NCI-H2227 treated with DMSO at 0.1 percent for 48 hours (cell line): ENCODE measurements at places on chromosomes 5 and 9.

GRCh38 chr9:134592819-134593200, 48.8 kb upstream of the COL5A1 start:
- DNase-seq = no peak

GRCh38 chr5:154642499-154643245, 112.5 kb upstream of the LARP1 start:
- no peak for DNase-seq

DNA sequence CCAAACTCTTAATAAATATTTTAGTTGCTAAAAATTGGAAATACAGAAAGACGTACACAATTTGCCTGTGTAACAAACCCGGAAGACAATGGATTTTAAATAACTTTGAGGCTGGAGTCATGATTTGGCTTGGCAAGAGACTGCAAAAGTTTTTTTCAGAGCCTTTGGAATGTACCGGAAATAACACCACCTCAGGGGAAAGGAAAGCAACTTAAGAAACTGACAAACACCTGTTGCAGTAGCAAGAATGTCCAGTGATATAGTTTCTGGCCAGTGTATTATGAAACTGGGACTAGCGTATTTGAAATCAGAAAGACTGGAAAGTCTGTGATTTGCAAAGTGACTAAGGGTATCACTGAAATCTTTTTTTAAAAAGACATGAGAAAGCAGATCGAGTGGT, 842 bp downstream of the MUSK start:
- no peak for DNase-seq

DNA sequence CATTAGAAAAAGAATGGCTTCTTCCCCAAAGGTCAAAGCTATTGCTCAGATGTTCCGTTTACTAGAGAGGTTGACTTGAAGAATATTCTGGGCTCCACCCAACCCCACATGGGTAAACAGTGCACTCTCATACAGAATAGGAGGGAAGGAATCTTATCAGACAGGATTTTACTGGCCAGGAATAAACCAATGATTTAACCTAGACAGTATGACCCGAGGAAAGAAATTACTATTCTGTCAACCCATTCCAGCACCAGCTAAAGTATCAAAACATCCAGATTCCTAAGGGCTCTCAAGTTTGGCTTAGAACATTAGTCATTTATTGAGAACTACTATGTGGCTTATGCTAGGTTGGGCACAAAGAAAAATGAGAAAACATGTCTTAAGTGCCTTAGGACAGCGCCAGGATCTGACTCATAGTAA, 493.6 kb upstream of the KLF4 start:
- DNase-seq = no peak

- no peak for DNase-seq
Observed at GRCh38 chr9:102237094-102237493, 498.6 kb upstream of the GRIN3A start.

GRCh38 chr5:43413966-43414365, 1.8 kb upstream of the CCL28 start:
- no peak for DNase-seq

GRCh38 chr9:125861405-125862058, 114.4 kb downstream of the PBX3 start:
- no peak for DNase-seq

DNA sequence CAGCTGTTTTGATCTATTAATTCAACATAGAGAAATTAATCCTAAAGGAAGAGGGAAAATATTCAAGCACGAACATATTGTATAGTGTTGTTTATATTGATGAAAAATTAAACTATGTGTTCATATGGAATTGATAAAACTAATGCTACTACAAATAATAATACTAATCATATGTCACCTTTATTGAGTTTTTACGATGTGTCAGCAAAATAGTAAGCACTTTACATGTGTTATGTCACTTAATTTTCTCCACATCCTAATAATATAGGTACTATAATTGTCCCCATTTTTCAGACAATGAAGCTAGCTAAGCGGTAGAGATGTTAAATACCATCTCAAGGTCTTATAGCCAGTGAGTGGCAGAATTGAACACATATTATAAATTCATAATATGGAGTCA, 2008.5 kb upstream of the WWC1 start:
- DNase-seq = no peak

- DNase-seq = no peak
Observed at GRCh38 chr5:28880936-28881335, 1842.5 kb upstream of the CDH9 start.

- DNase-seq = no peak
Observed at GRCh38 chr9:87656485-87656884, 69.4 kb upstream of the CTSL start.

DNA sequence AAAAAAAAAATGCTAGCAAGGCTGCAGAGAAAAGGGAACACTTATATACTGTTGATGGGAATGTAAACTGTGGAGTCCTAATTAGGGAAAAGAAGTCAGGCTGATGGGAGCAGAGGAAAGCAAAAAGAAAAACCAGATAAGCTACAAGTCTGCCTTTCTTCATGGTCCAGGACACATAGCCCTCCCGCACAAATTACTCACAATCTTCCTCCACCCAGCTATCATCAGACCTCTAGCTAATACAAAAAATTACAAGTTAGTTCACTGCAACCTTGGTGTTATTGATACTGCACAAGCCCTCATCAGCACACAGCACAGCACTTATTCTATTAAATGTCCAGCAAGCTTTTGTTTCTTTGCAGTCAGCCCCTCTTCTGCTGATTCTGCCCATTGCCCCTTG, 186.0 kb upstream of the ADRA1B start:
- DNase-seq = no peak

- DNase-seq = no peak
Observed at GRCh38 chr9:129934041-129934591, 98.9 kb downstream of the USP20 start.

GRCh38 chr9:127505396-127506116, 54.2 kb downstream of the LRSAM1 start:
- no peak for DNase-seq

DNA sequence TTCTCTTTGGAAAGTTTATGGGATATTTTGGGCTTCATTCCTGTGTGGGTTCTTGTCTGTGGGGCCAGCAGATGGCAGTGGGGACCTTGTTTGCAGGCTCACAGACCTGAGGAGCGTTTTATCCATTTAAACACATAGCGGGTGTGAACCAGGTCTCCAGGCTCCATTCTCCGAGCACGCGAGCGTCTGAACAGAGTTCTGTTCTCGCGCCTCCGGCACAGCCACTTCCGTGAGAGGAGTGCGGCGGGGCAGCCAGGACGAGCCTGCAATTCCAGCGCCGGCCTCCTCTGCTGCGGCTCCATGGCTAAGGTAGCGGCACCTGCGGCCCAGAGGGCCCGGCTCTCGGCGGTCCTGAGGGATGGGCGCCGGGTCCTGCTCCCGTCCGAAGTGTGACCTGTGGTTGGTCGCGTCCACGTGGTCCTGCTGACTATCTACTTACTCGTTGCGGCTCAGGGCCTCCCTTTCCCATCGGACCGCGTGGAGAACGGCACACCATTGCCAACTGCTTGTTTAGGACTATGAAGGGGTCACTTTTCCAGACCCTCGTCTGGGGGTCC, 7.3 kb downstream of the NRARP start:
- DNase-seq = no peak

DNA sequence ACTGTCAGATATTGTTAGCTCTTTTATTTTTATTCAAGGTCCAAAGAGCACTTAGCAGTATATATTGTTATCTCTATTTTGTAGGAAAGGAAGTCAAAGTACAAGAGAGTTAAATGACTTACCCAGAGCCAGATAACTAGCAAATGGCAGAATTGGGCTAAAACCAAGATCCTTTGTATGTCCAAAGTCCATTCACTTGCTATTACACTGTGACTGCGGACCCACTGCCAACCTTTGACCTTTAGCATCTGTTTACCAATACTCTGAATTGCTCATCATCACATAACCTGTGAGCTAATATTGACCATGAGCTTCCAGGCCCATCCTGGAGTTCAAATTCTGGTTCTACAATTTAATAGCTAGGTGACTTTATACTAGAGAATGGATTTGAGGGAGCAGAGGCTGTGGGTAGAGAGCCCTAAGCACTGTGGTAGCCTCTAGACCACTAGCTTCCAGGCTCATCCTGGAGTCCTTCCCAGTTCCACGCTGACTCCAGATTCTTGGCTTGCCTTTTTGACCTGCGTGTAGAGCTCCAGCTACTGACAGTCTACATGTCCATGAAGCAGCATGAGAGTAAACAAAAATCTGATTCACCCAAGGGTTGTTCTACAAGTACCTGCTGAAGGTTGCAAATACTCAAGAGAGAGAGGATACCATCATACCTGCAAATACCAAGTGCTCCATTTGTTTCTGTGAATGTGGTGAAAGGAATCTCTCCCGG, 424.0 kb downstream of the SH3GL2 start:
- DNase-seq = no peak

DNA sequence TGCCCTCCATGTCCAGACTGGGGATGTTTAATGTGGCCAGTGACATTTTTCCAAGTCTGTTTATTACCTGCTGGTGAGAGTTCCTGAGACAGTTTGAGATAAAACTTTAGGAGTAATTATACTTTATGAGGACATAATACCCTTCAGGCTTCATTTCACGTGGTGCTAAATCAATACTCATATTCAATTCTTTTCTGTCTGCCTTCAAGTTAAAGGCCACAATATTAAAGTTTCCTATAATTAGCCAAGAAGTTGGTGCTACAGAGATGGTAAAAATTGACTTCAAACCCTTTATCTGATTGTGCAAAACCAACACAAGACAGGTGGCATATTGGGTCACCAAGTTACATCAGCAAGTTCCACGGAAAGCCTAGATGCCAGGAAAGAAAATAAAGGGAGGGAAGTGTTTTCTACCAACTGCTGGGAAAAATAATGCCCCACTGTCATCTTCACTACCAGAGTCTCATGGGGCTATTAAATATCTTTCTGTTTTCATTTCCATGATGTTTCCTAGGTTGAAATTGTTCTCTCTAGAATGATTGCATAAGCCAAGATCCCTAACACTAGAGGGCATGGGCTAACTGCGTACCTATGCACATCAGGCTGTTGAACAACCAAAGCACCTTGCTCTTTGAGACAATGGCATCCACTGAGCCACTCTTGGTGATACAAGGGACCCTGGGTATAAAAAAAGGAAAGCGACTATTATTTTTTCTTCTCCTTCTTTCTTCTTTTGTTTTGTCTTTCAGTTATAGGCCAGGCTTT, 68.7 kb downstream of the INSYN2B start:
- DNase-seq = no peak

DNA sequence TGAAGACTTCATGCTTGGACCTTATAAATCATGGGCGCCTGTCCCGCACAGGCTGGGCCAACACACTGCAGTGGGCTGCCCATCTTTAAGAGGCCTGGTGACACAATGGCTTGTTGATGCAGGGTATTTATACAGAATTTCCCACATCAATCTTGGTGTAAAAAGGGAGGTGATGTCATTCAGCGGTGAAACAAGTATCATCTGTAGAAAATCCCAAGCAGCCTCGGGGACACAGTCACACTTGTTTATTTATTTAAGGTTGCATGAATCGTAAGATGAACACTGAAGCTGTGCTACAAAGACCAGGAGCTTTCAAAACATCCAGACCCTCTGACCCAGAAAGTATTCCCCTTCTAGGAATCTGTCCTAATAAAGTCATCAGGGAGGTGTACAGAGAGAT, 40.5 kb downstream of the SMIM23 start:
- DNase-seq = no peak

- peak; percentile 30 for DNase-seq
Observed at GRCh38 chr9:34454571-34455065, 3.8 kb downstream of the FAM219A start.

DNA sequence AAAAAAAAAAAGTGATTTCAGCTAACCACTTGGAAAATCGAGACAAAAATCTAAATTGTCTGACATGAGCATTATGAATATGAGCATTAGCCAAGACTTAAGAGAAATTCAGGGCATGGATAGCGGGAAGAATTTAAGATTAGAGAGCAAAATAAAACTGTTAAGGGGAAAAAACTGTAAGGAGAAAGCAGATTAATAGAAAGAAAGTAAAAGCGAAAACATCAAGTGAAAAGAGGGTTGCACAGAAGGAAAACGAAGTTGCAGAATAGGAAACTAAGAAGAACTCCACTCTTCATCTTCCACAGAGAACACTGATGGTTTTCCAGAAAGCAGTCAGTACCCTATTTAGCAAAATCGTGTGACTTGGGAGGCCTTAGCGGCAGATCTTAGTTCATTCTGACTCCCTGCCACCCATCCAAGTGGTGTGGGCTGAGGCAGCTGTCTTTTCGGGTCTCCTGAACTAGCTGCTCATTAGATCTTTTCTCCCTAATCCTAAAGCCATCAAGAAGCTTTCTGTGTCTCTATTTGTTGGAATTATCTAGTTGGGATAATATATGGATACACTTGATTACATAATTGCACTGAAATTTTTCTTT, 3.7 kb downstream of the NIM1K start:
- no peak for DNase-seq

- DNase-seq = no peak
Observed at GRCh38 chr5:151684690-151685361, 1.9 kb downstream of the SPARC start.

GRCh38 chr5:68557162-68557936, 341.8 kb downstream of the PIK3R1 start:
- DNase-seq = no peak

GRCh38 chr5:15694696-15695214, 194.8 kb downstream of the FBXL7 start:
- no peak for DNase-seq
